ENCODE measurements at places on chromosomes 12 and 14.

- DNase-seq, result no peak
These were observed 118.6 kb upstream of the CCDC175 start for GRCh38 chr14:59695198-59695597.

- DNase-seq, result no peak
These were observed 8.0 kb upstream of the WDR20 start for GRCh38 chr14:102131741-102132140.

- DNase-seq, result no peak
These were observed 19.7 kb upstream of the RD3L start for GRCh38 chr14:103961928-103962578.

GRCh38 chr14:22998329-22999012 lies 11.5 kb downstream of the C14orf93 start:
- DNase-seq, result no peak

- DNase-seq, result no peak
These were observed 196.6 kb upstream of the MYL2 start for GRCh38 chr12:111117017-111117416.

GRCh38 chr14:32224737-32225377 lies 21.8 kb upstream of the RNU6-8 start:
- DNase-seq, result no peak

GRCh38 chr14:67955261-67955660 lies 135.7 kb downstream of the RAD51B start:
- DNase-seq, result no peak

GRCh38 chr14:69464829-69465228 lies 19.7 kb upstream of the PLEKHD1 start:
- DNase-seq, result no peak

DNA sequence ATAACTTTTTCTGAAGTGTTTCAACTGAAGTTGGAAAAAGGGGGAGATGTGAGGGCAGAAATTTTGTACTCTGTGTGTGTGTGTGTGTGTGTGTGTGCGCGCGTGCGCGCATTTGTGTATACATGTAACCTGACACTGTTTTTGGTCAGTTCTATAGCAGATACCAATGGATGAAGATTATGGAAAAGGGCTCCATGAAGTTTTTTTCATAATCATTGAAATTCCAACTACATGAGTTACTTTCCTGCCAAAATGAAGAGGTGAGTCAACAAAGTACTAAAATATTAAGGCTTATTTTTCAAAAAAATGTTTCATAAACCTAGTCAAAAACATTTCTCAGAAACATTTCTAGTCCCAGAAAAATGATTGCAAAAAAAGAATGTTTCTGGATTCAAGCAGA lies 25.7 kb upstream of the CERS5 start:
- no peak for DNase-seq

DNA sequence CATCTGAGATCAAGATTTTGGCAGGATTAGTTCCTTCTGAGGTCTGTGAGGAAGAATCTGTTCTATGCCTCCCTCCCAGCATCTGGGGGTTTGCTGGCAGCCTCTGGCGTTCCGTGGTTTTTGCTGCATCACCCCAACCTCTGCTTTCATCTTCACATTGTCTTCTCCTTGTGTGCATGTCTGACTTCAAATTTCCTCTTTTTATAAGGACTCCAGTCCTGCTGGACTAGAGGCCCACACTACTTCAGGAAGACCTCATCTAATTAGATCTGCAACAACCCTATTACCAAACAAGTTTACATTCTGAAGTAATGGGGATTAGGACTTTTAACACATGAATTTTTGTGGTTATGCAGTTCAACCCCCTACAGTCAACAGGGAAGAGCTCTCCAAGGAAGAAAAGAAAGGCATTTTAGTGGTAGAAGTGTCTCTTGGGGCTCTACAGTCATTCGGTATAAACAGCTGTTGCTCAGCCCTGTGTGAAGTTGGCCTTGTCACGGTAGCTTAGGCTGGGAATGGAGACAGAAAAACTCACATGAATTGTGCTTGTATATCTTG lies 89.7 kb downstream of the CAND1 start:
- DNase-seq, result no peak

DNA sequence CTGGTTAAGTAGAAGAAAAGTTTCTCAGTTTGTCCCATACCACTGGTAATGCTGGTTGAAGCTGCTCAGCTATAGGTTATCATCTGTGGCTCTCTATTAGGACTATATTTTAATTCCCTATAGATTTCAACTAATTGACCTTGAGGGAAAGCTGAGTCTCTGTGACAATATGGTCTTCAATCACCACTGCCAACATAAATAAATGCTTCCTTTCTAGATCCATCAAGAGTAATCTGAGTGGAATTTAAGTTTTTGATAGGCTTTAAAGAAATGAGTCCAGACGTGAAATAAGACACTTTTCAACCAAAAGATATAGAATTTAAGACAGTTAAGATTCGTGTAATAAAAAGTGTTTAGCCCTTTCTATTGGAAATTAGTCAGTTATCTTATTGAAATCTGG lies 63.5 kb upstream of the MYF6 start:
- DNase-seq, result no peak

DNA sequence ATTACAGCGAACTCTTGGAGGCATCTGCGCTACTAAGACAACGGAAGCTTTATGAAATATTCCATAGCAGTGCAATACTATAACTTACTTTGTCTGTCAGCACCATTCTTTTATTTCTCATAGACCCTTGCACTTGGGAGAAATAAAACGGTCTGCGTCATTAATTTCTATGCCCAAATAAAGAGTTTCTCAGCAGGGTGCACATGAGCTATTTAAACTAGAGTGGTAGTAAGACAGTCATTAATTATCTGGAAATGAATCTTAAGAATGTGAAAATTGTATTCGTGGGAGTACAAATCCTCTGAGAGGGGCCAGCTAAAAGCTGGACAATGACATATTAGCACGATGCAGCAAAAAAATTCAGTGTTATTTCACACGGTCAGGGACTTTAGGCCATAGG lies 903.4 kb upstream of the FOXG1 start:
- no peak for DNase-seq

- DNase-seq, result no peak
These were observed 21.6 kb upstream of the CHFR start for GRCh38 chr12:132909030-132909368.

GRCh38 chr12:81758421-81759189 lies 545 bp downstream of the PPFIA2 start:
- DNase-seq, result no peak

- no peak for DNase-seq
These were observed 44.2 kb downstream of the TTC8 start for GRCh38 chr14:88868558-88869159.

DNA sequence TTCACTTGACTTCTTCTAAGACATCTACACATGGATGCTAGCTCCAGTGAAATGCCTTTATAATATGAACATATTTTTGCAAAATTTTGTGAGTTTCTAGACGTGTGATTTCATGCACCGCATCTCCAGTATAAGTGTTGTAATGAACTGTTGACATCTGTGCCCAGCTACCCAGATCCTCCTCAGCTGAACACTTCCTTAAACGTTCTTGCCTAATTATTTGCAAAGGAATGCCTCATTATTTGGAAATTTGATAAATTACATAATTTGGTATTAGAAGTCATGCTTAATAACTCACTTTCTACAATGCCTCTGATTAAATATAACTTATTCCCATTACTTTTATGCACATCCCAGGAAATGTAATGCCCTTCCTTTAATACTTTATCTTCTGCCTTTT lies 14.0 kb downstream of the OR11G2 start:
- DNase-seq, result no peak

DNA sequence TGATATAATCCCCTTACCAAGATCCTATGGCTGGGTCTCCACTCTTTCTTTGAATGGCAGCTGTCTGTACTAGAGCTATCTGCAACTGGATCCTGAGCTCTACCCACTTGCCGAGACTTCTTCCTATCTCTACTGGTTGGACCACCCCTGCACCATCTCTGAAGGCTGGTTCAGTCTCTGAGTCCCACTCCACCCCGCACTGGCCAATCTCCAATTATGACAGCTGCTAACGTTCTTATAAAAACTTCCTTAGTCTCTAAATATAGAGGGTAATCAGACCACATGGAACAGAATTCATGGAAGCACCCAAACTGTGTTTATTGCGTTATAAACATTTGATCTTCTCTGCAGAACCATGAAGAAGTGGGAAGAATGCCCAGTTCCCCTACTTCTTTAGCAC lies 186.6 kb upstream of the EEA1 start:
- DNase-seq, result no peak

- no peak for DNase-seq
These were observed 210.3 kb downstream of the EGLN3 start for GRCh38 chr14:33740531-33740930.

- no peak for DNase-seq
These were observed 107.0 kb downstream of the ATXN7L3B start for GRCh38 chr12:74644681-74645080.

DNA sequence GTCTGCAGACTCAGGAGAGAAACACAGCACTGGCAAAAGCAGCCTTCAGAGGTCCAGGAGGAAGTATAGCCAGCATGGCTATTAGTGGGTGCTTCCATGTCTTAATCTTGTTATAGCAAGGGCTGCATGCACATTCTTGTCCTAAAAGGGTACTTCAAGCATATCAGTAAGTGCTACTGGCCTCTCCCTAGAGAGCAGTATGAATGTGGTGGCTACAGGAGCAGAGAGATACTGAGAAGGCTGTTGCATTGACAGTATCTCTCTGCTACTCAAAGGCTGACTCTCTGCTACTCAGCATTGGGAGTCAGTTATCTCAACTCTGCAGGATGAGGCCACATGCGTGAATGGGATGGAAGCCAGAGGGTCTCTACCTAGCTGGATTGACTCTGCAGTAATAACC lies 2.0 kb downstream of the GARIN6 start:
- no peak for DNase-seq

- no peak for DNase-seq
These were observed 3.6 kb downstream of the MGAT2 start for GRCh38 chr14:49623941-49624839.

DNA sequence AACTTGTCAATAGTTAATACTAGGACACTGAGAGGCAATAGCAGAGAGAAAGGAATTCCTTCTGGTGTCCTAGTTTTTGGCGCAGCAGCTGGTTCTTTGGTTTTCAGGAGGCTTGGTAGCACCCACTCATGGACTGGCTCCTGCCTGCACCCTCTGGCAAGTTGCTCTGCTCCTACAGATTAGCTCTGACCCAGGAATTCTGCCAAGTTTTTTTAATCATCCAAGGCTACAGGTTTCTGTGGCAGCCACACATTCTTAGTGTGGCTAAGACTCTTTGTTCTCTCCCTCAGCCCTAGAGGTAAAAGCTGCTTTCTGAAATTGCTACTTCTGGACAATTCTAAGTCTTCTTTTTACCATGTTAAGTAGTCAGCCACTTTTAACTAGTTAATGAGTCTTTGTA lies 72.0 kb upstream of the FKBP4 start:
- no peak for DNase-seq

- no peak for DNase-seq
These were observed 72.5 kb downstream of the PHLDA1 start for GRCh38 chr12:75959060-75959459.

- no peak for DNase-seq
These were observed 240.6 kb downstream of the RBM19 start for GRCh38 chr12:113725557-113725876.
